Activated naive CD4-positive, alpha-beta T cell treated with Interleukin-2 at 50 U/mL for 16 hours (primary cell): ENCODE measurements at places on chromosomes 3 and 15.

- DNase-seq = no peak
Measured at GRCh38 chr3:175447521-175447920, 588.4 kb downstream of the NAALADL2 start.

GRCh38 chr3:134353171-134353825, 20.9 kb downstream of the AMOTL2 start:
- DNase-seq = no peak

- no peak for DNase-seq
Measured at GRCh38 chr15:49327927-49328326, 95.1 kb upstream of the FGF7 start.

DNA sequence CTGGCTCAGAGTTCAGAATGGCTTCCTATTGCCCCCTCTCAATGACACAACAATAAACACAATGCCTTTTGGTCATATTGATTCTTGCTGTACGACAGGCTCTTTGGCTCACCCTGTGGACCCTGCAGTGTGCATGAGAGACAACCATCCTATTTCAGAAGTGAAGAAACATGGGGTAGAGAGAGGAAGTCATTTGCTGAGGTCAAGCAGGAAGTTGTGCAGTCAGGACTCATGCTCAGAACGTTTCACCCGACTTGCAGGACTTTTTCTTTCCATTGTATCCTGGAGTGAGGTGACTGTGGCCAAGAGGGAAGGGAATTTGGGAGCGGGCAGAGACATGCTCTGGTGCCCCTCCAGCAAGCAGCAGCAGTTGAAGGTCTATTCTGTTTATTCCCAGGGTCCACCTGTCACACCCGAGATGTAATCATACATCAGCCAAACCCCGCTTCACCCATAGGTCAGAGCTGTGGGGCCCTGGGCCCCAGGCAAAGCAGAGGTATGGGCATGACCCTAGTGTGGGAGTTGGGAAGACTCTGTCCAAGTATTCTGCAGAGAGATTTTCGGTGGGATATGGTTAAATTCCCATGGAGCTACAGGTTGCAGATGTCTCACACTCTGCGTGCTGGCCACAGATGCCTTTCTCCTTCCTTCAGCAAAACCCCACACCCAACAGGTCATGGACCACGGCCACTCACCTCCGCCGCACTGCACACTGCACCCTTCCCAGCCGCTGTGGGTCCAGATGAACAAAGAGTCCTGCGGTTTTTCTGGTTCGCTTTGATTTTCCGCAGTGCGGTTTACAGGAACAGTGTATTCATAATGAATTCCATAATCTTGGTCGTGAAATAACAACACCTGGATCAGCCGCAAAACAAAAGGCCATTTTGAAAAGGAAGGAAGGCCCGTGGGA, 290.6 kb downstream of the ADAMTS17 start:
- DNase-seq = no peak

DNA sequence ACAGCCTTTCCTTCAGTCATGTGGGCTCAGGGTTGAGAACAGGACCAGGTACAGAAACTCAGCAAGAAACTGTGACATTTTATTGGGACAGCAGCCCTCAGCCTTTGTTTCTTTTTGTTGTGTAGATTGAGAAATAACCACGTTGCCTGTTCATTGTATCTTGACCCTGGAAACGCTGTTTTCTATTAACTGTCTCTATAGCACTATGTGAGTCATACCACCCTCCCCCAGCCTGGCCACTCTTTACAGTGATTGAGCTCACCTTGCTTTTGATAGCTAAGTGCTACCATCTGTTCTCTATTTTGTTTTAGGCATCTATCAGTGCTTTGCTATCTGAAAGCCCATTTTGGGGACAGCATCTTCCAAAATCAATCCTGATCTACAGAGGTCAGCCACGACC, 127.9 kb downstream of the CD47 start:
- DNase-seq = no peak

DNA sequence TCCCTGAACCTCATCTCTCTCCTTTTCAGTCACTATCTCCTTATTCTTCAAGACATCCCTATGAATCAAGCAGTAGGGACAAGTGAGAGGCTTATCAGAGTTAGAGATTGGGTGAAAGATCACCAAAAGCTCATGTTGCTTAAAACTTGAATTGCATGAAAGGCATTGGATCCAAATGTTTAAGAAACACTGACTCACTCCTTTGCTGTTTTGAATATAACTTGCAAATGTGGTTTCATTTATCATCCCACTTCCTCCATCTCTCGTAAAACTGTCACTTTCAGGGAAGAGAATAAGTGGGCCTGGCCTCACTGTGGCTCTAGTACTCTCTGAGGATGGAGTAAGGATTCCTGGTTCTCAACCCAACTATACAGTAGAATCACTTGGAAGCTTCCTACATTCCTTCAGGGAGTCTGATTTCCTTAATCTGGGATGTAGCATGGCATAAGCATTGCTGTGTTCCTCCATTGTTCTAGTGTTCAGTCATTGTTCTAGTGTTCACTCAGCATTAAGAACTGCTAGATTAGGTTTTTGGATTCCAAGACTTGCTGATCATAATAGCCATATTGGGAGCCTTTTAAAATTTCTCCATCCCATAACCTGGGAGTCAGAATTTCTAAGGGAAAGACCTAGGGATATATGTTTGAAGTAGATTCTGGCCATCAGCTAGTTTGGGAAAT, 171.8 kb downstream of the TMEM108 start:
- no peak for DNase-seq

GRCh38 chr3:150130404-150131100, 159.9 kb upstream of the PFN2 start:
- no peak for DNase-seq

DNA sequence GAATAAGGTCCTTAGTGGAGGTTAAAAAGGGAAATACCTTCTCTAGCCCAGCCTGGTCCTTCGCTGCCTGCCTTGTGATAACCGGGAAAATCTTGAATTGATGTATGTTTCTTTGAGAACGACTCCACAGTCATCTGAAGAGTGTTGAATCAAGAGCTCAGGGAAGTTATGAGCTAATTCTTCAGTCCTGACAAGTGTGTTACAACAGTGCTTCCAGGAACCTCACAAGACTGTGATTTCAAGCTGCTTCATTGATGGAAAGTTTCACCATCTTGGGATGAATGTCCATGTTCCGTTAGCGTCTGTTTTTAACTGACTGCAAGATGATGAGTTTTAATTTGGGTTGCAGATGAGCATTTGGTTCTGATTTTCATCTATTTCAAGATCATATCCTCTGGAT, 12.4 kb downstream of the TMEM41A start:
- no peak for DNase-seq

DNA sequence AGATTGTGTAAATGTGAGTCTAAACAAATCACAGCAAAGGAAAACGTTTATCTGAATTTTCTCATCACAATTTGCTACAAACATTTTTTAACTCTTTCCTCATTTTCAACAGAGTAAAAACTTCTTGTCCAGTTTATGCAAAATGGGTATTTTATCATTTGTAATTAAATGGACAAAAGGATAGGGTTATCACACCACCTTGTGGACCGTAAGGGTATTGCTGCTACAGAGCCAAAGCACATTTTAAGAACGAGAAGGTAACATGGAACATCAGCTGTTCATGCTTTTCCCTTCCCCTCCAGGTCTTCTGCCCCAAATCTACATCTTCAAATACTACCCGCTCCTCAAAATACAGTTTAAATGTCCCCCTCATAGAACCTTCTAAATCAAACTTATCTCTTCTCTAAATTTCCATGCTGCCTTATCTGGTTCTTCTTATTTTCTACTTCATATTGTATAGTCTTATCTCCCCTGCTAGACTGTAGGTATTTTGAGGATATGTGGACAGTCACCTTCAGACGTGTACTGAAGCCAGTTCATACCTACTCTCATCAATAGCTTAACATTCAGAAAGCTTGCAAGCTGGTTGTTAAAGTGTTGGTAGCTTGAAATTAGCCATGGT, 12.8 kb upstream of the SETMAR start:
- peak; percentile 20 for DNase-seq
